ENCODE measurements at places on chromosomes 7 and 10.

DNA sequence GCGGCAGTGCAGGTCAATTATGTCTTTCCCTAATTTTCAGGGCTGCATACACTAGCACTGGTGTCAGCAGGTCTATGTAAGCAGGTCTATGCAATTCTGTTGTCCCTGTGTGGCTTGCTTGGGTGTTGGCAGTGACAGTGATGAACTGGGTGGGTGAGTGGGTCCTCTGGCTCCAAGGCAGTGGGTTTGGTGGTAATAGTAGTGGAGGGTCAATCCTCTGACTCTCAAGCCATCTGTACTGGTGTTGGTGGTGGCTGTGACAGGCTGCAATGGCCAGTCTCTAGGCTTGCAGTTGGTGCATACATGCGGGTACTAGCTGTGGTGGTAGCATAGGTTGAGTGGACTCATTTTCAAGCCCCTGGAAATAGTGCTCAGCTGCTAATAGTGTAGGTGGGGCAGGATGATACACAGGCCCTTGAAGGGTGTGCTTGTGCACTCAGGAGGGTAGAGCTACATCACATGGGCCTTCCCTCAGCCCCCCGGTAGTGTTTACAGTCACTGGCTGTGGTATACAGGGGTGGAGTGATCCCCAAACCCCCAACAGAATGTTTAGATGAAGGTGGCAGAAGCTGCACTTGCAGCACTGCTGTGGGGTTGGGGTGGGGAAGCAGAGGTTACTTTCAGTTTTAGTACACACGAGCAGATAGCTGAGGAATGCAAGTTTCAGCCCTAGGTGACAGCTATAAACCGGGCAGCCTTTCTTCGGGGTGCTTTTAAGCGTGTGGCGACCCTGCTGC lies 331.3 kb downstream of the PCDH15 start:
- no peak for DNase-seq

DNA sequence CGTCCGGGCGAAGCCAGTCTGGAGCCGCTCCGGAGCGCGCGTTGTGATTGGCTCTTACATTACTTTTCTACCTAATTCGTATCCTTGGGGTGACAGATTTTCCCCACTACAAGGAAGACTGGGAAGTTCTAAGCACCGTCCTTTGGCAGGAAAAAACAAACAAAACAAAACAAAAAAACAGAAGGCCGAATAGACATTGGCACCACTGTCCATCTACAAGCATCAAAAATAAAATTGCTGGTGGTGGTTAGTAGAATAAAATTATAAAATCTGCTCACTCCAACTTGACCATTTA lies 651 bp upstream of the SKAP2 start:
- no peak for DNase-seq

GRCh38 chr7:44324204-44324480 lies 1.3 kb downstream of the CAMK2B start:
- DNase-seq: no peak

GRCh38 chr7:138979226-138979979 lies 1.8 kb downstream of the KIAA1549 start:
- DNase-seq: no peak

DNA sequence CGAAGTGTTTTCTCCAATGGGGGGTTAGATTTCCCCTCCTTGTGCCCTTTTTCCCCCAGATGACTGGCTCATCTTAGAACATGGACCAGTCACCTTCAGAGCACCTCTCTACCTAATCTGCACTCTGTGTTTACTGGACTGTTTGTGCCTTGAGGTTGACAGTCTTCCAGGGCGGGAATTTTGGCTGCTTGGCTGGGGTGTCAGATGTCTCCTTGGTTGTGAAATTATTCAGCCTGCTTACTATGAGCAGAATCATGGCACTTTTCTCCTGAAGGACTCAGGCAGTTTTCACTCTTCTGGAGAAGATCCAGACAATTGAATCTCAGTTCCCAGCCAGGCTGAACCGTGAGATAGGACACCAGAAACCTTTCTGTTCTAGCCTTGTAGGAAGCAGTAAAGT lies 60.3 kb upstream of the NFKB2 start:
- no peak for DNase-seq

GRCh38 chr10:8071666-8072065 lies 17.2 kb downstream of the GATA3 start:
- DNase-seq: no peak

DNA sequence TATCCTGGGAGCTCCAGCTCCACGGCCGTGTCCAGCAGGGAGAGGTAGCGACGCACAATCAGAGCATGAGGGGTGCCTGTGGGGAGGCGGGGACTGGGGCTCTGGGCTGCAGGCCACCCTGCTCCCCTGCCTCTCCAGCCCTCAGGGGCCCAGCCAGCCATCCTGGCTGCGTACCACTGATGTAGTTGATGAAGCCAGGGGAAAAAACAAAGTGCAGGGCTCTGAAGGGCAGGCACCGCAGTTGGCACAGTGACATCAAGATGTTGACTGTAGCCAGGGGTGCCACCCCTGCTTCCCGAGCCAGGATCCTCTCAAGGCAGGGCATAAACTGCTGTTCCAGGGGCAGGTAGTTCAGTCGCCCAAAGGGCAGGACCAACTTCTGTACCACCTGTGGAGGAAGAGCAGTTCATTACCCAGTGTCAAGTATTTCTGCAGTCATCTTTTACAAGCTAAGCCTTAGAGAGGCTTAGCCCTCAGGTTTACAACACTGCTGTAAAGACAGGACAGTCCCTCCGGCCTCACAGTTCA lies 2.8 kb downstream of the FASTK start:
- no peak for DNase-seq

DNA sequence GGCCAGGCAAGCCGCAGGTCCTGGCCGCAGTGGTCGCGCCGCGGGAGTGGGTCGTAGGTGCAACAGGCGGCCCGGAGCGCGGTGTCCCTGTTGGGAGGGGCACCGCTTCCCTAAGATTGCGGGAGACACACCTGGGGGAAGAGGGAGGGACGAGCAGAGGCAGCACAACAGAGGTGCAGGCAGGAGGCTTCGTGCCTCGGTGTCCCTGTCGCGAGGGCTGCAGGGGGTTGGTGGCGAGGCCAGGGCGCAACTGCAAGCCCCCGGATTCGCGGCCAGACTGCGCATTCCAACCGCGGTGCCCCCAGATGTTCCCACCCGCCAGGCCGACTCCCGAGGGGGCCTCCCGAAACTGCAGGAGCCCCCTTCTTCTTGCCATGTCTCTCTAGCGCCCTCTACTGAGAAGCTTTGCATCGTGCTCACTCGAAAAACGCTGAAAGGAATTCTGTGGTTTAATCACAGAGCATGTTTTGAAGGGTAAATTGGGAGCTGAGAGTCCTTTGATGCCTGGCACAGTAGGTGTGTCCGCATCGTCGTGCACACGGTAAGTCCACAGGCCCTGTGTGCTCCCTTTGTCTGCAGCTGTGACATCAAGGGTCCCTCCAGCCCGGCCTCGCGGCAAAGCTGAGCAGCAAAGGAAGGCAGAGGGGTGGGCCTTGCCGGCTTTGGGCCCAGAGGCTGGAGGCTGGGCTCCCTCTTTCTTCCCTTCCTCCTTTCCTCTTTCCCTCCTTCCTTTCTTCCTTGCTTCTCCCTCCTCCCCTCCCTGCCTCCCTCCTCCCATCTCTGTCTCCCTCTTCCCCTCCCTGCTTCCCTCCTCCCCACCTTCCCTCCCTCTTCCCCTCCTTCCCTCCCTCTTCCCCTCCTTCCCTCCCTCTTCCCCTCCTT lies 6.2 kb upstream of the MBL2 start:
- no peak for DNase-seq

GRCh38 chr7:42380401-42380800 lies 143.4 kb upstream of the GLI3 start:
- DNase-seq: no peak

DNA sequence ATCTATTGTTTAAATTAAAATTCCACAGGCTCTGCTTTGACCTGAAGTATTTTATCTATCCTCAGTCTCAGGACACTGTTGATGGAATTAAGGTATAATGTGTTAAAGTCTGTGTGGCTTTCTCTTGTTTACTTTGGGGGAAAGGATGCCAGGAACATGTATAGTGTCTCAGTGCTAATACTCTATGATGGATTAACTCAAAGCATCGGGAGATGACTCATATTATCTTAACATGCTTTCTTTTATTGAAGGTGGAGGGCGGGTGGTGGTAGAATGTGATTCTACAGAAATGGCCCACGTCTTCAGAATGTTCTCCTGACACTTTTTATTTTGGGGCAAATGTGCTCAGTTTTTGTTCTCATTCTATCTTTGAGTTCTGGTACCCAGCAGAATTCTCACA lies 189.0 kb downstream of the ANKRD30A start:
- DNase-seq: no peak

GRCh38 chr10:1733720-1734119 lies 3.6 kb downstream of the ADARB2 start:
- DNase-seq: no peak

DNA sequence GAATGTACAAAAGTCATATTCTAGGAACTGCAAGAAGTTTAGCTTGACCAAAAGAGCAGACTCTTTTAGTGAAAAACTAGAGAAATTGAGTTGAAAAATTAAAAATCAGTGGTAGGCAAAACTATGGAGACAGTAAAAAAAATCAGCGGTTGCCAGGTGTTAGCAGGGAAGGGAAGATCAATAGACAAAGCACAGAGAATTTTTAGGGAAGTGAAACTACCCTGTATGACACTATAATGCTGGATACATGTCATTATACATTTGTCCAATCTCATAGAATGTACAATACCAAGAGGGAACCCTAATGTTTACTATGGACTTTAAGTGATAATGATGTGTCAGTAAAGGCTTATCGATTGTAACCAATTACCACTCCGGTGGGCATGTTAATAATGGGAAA lies 761.9 kb downstream of the MAGI2 start:
- DNase-seq: no peak

DNA sequence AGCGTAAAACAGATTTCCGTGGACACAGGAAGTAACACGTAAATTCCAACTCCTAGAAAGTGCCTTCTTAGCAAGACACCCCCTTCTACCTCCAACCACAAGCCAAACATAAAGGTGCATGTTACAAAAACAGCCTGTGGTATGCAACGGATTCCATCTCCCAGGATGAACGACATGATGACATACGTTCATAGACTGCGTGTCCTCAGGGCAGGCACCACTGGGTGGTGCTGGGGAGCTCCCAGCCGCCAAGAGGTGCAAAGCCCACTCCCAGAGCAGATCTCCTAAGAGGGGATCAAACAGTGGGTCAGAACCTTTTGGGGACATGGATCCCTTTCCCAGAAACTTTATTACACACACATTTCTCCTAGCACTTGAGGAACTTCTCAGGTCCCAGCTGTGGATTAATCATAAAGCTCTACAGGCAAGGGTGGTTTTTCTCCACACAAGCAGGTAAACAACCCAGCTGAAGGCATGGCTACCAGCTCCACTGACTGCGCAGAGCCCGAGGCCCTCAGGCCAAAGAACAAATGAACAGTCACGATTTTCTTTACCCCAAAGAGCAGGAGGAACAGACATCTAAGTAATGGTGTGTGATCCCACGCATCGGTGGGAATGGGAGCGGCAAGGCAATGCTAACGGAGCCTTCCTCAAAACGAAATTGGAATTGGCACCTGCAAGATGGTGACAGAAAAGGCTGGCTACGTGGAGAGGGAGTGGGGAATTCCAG lies 13.8 kb downstream of the PSAP start:
- no peak for DNase-seq

DNA sequence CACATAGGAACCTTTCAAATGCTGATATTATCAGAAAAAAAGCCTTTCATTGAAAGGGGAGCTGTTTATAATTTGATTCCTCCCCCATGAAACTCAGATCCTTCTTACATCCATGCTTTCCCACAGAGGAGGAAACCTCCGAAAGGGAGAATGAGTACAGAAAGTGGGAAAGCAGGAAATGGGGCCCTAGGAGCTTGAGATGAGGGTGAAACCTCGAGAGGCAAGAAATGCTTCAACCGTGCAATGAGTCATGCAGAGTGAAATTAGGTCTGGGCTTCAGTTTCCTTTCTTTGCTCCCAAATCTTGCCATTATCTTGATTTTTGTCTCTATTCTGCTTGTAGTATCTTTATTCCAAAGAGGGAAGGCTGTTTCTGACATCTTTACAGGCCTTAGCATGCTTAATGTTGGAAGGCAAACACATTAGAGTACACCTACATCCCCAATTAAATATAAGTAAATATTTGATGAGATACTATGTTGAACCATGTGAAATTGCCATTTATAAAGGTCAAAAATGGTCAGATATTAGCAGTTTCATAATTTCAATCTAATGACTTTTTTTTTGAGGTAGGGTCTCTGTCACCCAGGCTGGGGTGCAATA lies 79.1 kb downstream of the NAMPT start:
- no peak for DNase-seq

DNA sequence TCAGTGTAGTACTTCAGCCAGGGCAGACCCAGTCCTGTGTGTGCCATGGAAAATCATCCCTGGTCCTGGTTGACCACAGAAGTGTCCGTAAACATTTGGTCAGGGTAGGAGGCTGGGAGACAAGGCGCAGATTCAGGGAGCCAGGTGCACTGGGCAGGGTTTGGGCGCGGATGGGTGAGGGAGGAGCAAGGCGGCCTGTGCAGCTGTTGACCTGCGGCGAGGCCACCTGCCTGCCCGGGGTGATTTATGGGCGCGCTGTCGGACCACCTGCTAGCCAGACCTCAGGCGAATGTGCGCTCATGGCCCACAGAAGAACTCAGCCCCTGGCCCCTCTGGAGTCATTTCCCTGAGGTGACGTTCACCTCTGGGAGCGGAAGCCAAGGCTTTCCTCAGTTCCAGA lies 6.6 kb downstream of the SFRP5 start:
- DNase-seq: no peak

GRCh38 chr7:19101472-19101871 lies 16.0 kb downstream of the TWIST1 start:
- DNase-seq: no peak

GRCh38 chr7:51253157-51253556 lies 63.5 kb downstream of the COBL start:
- no peak for DNase-seq

DNA sequence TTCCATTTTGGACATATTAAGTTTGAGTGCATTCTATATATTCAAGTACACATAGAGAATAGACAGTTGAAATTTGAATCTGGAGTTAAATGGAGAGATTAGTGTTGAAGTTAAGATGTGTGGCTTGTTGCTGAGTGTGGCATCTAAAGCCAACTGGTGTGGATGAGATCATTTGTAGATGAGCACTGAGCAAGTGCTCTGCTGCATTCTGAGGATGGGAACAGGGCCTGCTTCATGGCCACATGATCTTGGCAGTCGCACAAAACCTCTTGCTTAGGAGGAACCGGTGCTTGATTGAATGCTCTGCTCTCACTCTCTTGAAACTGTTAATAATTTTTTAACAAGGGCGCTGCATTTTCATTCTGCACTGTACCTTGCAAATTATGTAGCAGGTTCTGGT lies 62.0 kb downstream of the EPDR1 start:
- DNase-seq: no peak

GRCh38 chr10:101644002-101644401 lies 51.0 kb downstream of the FBXW4 start:
- DNase-seq: no peak

GRCh38 chr7:27150568-27151340 lies 1.6 kb downstream of the HOXA3 start:
- peak; percentile 72 for DNase-seq
